ENCODE measurements at places on chromosomes 7 and 10. TPM values are rescaled to one million over a fixed set of nuclear protein-coding genes. Genes with fewer than 3 reads are reported as not detected.

ZC3HAV1L gene
- 2.2 TPM for total RNA-seq

BMS1 gene
- total RNA-seq: 26.5 TPM

PON2 gene
- total RNA-seq: 45.4 TPM

STK31 gene
- total RNA-seq: not detected

ORAI2 gene
- total RNA-seq: 2.5 TPM
